Cardiac muscle cell (in vitro differentiated cells and primary cell): ENCODE measurements at places on chromosomes 5 and 9. TPM values are rescaled to one million over a fixed set of nuclear protein-coding genes. Genes with fewer than 3 reads are reported as not detected.

RANBP17 gene
- polyA plus RNA-seq = 10.9 TPM in 2 replicates

LRRC19 gene
- 0.21 and 0.44 TPM in 2 replicates for polyA plus RNA-seq

FCHSD1 gene
- polyA plus RNA-seq = 7.8 and 13.0 TPM in 2 replicates

SELENOP gene
- 71.0 and 105 TPM in 2 replicates for polyA plus RNA-seq

GOLGA2 gene
- polyA plus RNA-seq = 32.0 and 35.3 TPM in 2 replicates

MCC gene
- 37.8 and 49.4 TPM in 2 replicates for polyA plus RNA-seq

IFNA21 gene
- not detected in 2 replicates for polyA plus RNA-seq

IL13 gene
- not detected in 2 replicates for polyA plus RNA-seq

CDH9 gene
- polyA plus RNA-seq = not detected in 2 replicates

IFNK gene
- not detected in 2 replicates for polyA plus RNA-seq

AGTPBP1 gene
- 15.0 and 19.4 TPM in 2 replicates for polyA plus RNA-seq

PCDHAC2 gene
- polyA plus RNA-seq = 18.5 and 18.9 TPM in 2 replicates
